NCI-H1436 (cell line): ENCODE measurements at places on chromosomes 11 and 22.

DNA sequence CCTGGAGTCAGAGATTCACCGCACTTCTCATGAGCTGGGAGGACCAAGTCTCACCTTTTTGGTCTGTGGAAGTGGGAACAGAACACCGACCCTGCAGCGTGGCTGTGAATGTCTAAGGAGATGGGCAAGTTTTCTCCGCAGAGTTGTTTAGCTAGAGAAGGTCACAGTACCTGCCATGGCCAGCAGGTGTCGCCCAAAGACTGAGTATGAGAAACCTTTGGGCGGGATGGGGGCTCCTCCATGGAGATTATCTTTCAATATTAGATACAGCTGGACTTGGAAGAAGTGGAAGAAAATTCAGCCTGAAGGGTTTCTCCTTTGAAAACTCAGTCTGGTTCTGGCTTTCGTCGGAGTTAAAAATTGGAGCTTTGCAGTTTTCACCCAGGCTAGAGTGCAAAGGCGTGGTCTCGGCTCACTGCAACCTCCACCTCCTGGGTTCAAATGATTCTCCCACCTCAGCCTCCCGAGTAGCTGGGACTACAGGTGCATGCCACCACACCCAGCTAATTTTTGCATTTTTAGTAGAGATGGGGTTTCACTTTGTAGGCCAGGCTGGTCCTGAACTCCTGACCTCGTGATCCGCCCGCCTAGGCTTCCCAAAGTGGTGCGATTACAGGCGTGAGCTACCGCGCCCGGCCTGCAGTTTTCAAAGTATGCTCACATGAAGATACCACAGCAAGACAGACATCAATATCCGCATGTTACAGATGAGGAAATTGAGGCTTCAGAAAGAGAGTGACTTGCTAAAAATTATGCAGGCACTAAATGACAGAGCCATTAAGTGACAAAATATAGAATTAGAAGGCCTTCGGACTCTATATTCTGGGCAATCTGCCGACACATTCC lies 10.7 kb upstream of the DSCAML1 start:
- DNase-seq: peak; percentile 57

GRCh38 chr11:82117362-82117761 lies 616.3 kb downstream of the FAM181B start:
- DNase-seq: no peak

GRCh38 chr22:16962501-16962900 lies 45.5 kb downstream of the GAB4 start:
- no peak for DNase-seq

DNA sequence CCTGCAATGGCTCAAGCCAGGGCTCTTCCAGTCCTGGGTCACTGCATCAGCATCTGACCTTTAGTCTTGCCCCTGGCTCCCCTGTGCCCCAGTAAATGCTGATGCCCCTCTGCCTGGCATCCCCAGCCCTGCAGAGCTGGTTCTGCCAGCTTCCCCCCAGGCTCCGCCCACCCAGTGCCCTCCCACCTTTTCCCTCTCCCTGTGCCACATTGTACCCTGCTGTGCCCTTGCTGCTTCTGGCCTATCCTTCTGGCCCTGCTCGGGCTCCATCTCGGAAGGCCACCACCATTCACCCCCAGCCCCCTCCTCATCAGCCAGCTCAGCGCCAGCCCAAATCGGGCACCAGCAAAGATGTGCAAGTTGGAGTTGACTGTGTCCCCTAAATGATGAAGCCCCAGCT lies 7.4 kb downstream of the CAPN5 start:
- no peak for DNase-seq

GRCh38 chr11:88552379-88553062 lies 215.0 kb upstream of the CTSC start:
- DNase-seq: peak; percentile 8

- DNase-seq: no peak
These were observed 12.0 kb downstream of the STX3 start for GRCh38 chr11:59767225-59767611.

- no peak for DNase-seq
These were observed 44.4 kb upstream of the PPP6R3 start for GRCh38 chr11:68416070-68416578.

DNA sequence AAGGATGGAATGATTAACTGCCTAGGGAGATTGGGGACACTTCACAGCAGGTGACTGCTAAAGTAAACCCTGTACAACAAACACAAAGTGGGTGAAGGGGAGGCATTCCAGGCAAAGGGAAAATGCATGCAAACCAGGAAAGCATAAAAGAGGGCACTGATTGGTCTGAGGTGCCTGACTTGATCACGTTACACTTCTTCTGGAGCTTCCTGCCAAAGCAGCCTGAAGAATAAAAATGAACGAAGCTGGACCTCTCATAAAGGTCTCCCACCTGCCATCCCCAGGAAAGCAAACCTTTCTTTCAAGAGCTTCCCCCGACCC lies 46.7 kb upstream of the SCUBE2 start:
- DNase-seq: no peak

GRCh38 chr11:12800871-12801270 lies 126.7 kb downstream of the TEAD1 start:
- no peak for DNase-seq

GRCh38 chr11:67279589-67280340 lies 9.3 kb upstream of the ANKRD13D start:
- no peak for DNase-seq

DNA sequence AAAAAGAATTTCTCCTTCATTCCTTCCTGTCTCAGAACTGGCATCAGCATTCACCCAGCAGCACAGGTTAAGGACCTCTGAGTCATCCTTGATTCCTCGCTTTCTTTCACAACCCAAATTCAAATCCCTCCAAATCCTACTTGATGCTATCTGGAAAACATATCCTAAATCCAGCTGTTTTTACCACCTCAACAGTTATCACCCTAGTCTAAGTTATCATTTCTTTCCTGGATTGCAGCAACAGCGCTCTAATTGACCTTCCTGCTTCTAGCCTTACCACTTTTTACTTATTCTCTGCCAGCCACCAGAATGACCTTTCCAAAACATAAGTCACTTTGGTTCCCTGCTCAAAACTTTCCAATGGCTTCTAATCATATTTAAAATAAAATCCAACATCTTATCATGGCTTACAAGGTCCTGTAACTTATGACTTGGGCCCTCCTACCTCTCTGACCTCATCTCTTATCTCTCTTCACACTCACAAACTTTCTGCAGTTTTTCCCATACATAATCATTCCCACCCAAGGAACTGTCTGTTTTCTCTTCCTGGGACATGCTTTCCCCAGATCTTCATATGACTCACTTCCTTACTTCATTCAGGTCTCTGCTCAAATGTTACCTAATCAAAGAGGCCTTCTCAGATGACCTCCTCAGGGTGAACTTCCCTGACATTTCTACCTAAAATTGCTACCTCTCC lies 119.4 kb downstream of the TTC28 start:
- DNase-seq: no peak

DNA sequence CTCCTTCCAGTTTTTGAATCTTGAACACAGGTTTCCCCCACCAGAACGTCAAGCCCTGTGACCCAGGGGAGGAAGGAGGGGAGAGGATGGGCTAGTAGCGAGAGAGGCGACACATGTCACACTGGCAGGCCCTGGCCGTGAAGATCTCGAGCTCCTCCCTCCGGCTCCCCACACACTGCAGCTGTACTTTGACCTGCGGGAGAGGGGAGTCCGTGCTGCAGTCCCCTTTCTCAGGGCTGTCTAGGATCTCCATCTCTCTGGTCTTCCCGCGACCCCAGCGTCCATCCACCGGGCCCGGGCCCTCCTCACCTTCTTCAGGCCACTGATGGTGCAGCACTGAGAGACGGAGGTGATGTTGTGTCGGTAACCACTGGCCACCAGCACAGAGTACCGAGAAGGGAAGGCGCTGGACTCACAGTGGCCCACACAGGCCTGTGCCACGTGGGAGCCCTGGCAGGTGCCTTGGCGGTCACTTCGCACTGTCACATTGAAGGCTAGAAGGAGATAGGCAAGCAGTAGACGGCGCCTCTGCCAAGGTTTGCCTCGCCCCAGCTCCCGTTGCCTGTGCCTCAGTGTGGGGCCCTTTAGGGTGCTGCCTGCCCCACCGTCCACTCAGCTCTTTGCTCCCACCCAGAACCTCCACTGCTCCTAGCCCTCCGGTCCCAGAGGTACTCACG lies 873 bp downstream of the GPHA2 start:
- no peak for DNase-seq

- DNase-seq: no peak
These were observed 26.2 kb downstream of the MCM5 start for GRCh38 chr22:35425971-35426800.

GRCh38 chr22:23180893-23181720 lies 798 bp downstream of the BCR start:
- no peak for DNase-seq

DNA sequence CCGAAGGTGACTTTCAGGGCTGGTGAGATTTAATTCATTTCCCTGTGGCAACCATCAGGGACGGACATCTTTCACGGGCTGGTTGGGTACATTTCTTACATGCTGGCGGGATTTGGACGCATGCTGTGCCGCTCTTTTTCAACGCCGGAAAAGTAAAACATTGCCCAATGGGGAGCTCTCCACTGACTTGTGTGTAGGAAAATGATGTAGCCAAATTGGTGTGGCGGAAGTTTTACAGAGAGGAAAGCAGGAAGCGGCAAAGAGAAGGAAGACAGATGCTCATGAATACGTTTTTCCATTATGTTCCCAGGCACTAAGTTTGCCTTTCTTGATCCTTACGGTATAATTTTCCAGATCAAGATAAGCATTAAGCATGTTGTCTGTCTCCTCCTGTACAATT lies 375.8 kb downstream of the NTM start:
- DNase-seq: no peak

DNA sequence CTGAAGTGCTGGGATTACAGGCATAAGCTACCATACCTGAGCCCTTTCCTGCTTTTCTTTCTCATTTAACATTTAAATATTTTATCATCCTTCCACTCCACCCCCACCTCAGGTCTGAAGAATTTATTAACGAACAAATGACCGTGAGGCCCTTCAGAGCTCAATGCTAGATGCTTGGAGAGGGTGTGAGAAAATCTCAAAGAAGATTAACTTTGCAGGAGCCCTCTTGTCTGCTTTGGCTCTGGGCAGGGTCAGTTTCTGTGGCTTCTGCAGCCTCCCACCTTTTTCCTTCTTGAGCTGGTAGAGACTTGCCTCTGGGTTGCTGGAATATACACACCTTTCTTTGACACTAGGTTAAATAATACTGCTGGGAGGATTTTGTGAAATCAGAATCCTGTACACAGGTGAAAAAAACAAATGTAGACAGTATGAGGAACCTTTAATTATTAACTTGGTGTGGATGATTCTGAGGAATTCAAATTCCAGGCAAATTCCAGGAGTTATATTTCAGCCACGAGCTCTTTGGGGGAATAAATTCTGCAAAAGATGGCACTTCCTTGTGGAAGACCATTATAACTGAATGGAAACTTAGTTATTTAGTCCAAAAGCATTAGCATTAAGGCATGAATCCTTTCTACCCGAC lies 3.4 kb upstream of the ZBTB44 start:
- no peak for DNase-seq

GRCh38 chr11:115030166-115030565 lies 351.8 kb downstream of the NXPE2 start:
- no peak for DNase-seq

GRCh38 chr11:130789056-130789640 lies 127.1 kb downstream of the SNX19 start:
- DNase-seq: no peak

- no peak for DNase-seq
These were observed 51.9 kb upstream of the CDON start for GRCh38 chr11:126114486-126115126.
